Stimulated activated CD4-positive, alpha-beta T cell treated with anti-CD3 and anti-CD28 coated beads, Interleukin-2, amount 100 ng/mL, for 48 hours (primary cell): ENCODE measurements at places on chromosomes 6 and 20.

DNA sequence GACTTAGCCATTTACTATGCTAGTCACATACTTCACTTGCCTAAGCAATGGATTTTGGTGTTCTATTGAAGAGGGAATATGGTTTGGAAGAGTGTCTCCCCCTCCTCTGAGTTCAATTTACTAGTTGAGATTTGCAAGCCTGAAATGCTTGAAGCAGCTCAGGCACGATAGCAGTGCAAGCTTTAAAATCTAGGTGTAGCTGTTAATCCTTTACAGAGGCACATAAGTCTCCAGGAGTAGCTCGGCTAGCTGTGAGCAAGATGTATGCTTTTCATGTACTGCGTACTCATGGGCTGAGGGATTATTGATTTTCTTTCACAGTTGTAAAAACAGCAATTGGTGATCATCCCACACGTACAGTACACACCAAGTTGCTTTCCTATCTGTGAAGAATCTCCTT is 726 bp downstream of the FLRT3 start:
- no peak for DNase-seq

GRCh38 chr20:14951707-14952418 is 614.5 kb upstream of the FLRT3 start:
- no peak for DNase-seq

GRCh38 chr6:3310703-3311102 is 52.0 kb downstream of the PSMG4 start:
- no peak for DNase-seq

GRCh38 chr20:37463726-37464494 is 57.1 kb upstream of the NNAT start:
- no peak for DNase-seq

DNA sequence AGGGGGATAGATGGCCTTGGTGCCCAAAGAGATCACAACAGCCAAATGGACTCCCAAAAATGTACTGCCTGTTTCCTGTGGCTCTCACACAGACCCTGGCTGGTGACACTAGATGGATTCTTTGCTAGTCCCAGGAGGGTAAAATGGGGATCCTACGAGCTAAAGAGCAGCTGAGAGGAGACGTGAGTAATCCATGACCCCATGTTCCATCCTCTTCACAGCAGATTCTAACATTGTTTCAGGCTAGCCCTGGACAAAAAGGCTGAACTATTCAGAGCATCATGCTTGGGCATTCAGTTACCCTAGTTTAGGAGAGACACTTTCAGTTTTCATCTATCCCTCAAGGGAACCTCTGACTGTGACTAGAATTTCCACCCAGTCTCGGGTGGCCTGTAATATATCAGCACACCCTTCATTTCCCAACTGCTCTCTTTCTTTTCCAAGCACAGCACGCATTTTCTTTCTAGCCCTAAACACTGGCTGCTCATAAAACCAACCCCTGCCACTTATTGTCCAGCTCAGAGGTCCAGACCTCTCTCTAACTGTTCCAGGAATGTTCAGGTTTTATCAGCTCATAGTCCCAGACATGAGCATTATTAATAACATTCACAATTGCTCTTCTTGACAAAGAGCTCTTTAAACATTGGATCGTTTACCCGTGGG is 48.5 kb downstream of the SLC22A1 start:
- no peak for DNase-seq

GRCh38 chr6:21713481-21713880 is 119.9 kb downstream of the SOX4 start:
- DNase-seq, result no peak

GRCh38 chr6:31547727-31548543 is 527 bp downstream of the NFKBIL1 start:
- DNase-seq, result no peak

DNA sequence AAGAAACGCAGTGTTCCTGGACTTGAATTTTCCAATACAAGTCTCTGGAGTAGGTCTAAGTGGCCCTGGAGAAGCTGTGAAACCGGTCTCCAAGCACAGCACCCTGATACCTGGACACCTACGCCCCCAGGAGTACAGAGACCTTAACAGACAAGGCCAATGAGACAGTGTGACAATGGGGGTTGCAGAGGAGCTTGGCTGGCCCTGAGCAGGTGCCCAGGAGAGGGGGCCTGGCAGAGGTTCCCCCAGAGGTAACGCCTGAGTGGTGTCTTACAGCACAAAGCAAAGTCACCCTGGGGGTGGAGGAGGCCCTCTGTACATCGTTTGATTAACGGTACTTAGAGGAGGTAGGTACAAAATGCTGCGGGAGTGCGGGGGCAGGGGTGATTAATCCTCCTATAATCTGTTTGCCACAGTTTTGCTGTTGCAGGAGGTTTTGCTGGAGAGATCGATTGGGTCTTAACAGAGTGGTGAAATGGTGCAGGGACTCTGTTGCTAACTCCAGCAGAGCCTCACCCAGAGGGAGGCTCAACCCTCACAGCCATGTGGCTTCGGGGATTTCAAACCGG is 37.3 kb upstream of the APCDD1L start:
- DNase-seq, result no peak

- no peak for DNase-seq
These were observed 199.2 kb downstream of the CD83 start for GRCh38 chr6:14316651-14317386.
